ENCODE measurements at places on chromosomes 6 and 20. TPM values are rescaled to one million over a fixed set of nuclear protein-coding genes. Genes with fewer than 3 reads are reported as not detected.

- no peak for DNase-seq
Observed at GRCh38 chr20:50565383-50565782, 55.2 kb downstream of the PTPN1 start.

DNA sequence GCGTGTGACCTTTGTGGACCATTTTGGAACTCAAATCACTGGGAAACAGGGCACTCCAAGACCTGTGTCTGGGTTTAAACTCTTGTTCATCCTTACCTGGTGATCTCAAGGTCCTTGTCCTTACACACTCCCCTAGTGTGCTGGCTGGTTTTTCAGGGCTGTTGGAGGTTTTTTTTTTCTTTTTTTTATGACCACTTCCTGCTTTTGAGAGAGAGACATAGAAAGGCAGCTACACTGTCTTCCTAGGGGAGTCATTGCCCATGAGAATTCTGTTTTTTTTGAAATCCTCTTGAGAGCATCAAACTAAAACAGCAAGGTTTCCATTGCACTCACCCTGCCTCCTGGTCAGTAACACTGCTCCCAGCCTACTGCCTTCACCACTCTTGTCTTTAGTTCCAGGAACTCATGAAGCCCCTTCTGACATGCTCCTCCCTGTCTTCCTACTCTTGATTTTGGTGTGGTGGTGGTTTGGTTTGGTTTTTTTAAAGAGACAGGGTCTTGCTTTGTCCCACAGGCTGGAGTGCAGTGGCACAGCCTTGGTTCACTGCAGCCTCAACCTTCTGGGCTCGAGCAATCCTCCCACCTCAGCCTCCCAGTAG lies 28.6 kb downstream of the PRPH2 start:
- DNase-seq, result no peak

- no peak for DNase-seq
Observed at GRCh38 chr6:135233686-135234491, 52.8 kb downstream of the MYB start.

GRCh38 chr6:118320652-118321051 lies 227.4 kb upstream of the PLN start:
- DNase-seq, result no peak

GRCh38 chr6:17813542-17813941 lies 106.8 kb upstream of the NUP153 start:
- DNase-seq, result no peak

DNA sequence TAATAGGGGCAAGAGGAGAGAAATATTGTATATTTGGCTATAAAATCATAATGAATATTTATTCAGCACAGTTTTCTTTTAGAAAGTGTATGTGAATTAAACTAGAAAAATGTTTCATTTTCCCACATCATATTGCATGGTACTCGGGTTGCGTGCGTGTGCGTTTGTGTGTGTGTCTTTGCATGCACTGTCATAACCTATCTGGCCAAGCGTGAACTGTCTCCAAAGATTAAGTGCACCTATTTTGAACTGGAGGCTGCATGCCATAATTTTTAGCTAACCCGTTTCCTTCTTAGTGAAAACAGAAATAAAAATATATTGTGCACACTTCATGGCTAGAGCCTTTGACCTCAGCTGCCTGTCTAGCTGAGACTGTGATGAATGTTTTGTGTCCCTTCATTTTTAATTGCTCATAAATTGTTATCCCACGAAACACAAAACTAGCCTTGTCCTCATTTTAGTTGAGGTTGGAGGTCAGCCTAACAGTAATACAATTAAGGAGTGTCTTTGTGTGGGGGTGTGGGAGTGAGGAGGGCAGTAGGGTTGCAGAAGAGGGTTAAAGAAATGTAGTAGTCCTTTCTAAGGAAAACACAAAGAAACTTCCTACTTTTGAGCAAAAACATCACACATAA lies 336.1 kb upstream of the POU3F2 start:
- DNase-seq, result no peak

- DNase-seq, result no peak
Observed at GRCh38 chr20:58243653-58244410, 15.4 kb upstream of the ANKRD60 start.

DNA sequence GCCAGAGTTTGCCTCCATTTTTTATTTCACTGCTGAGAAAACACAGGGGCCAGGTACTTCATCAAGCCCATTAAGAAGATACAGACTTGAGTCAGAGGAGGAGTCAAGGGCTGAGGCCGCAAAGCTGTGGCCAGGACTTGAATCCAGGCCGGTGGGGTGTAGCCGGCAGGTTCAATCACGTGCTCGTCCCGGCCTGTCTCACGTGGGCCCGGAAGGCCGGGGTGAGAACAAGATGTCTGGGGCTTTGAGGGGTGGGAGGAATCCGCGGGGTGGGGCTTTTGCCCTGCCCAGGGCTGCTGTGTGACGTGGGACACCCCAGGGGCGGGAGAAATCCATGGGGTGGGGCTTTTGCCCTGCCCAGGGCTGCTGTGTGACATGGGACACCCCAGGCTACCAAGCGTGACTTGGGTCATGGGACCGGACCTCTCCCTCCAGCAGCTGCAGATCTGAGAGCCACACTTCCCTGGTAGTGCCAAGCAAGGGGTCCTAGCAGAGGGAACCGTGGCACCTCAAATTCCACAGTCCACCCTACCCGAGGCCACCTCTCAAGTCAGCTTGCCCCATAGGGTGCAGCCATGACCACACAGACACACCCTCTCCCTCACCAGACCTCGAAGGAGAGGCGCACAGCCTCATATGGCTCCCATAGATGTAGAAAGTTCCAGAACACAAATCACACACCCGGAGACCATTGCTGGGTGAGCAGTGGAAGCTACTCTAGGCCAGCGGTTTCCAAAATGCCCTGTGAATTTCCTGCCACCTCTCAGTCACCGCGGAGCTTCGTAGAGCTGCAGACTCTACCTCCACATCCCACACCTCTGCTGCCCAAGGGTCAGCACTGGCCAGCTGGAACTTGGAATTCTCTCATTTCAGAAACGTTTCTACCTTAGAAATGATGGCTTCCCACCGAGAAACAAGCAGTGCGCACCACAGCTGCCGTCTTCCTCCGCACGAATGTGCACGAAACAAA lies 156.1 kb downstream of the DLL1 start:
- peak; percentile 29 for DNase-seq

The PHACTR3 gene
- 0.03 TPM for total RNA-seq

The TGM3 gene
- total RNA-seq, result not detected

DNA sequence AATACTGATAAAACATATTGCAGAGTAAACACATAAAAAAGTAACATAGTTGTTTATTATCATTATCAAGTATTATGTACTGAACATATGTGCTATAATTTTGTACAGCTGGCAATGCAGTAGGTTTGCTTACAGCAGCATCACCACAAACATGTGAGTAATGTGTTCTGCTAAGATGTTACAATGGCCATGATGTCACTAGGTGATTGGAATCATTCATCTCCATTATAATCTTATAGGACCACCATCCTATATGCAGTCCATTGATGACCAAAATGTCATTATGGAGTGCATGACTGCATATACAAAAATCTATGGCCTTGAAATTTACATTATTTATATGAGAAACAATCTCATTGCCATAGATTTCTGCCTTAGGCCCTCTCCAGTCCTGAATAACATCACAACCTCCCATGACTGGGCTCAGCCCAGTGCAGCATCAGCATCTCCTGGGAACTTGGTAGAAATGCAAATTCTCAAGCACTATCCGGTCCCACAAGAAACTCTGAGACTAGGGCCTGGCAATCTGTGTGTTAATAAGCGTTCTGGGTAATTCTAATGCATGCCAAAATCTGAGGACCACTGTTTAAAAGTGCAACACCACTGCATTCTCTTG lies 352.0 kb upstream of the MARCKS start:
- no peak for DNase-seq

GRCh38 chr6:37965964-37966676 lies 146.6 kb downstream of the ZFAND3 start:
- DNase-seq, result no peak

- no peak for DNase-seq
Observed at GRCh38 chr6:26470643-26471042, 12.9 kb downstream of the BTN2A1 start.

The TMEM151B gene
- total RNA-seq, result 0.70 TPM

DNA sequence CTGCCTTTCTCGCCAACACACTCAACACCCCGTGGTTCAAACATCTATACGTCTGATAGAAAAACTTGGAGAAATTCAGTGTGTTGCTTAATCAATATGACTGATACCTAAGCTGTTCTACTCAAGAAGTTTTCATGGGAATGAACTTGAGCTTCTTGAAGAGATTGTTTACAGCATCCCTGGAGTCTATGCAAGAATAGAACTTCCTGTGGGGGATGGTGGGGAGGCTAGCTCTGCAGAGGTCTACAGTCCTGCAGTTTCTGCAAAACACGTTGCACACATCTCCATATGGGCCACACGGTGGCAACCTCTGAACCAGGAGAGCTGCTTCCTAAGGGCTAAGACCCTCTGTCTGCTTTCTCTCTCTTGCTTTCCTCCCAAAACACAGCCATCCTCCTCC lies 32.7 kb upstream of the FANCE start:
- DNase-seq, result peak; percentile 72

- DNase-seq, result peak; percentile 76
Observed at GRCh38 chr6:156778454-156779205, 1.5 kb downstream of the ARID1B start.

GRCh38 chr6:139881728-139882211 lies 507.3 kb upstream of the CITED2 start:
- DNase-seq, result peak; percentile 40
